ENCODE measurements at places on chromosomes 2 and 18. TPM values are rescaled to one million over a fixed set of nuclear protein-coding genes. Genes with fewer than 3 reads are reported as not detected.

The NPPC gene
- total RNA-seq = not detected

The EPAS1 gene
- 56.9 TPM for total RNA-seq

The CFAP210 gene
- total RNA-seq = under 0.01 TPM

The GPR75 gene
- 1.2 TPM for total RNA-seq

The RAB31 gene
- 55.6 TPM for total RNA-seq

The LIMS1 gene
- 97.5 TPM for total RNA-seq

Measured in regular cardiac myocyte (primary cell).